Cardiac septum (tissue), 1 donor: ENCODE measurements at places on chromosomes 1 and 21. TPM values are rescaled to one million over a fixed set of nuclear protein-coding genes. Genes with fewer than 3 reads are reported as not detected.

GRCh38 chr21:27772816-27773215, 805.9 kb upstream of the ADAMTS5 start:
- DNase-seq, result no peak

DNA sequence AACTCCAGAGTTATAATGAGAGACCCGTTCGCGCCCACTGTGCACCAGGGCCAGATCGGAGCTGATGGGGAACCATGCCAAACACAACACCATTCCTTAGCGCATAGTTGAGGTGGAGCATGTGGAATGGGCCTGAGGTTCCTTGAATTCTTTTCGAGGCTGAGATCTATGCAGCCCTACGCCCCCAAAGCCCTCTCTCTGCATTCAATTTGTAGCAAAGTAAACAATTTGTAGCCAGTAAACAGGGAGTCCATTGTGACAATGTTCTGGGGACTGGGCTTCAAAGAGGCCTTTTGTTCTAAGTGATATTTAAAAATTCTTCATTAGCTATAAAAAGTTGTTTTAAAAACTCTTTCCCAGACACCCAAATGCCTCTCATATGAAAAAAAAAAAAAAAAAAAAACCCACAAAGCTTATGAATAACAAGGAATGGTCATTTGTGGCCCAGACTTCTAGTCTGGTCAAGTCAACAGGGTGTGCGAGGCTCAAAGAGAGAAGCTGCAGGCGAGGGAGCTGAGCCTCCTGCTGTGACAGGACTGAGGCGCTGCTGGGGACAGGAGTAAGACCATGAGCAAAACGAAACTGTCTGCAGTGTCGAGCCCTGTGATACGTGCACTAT, 30.6 kb upstream of the KCNE2 start:
- no peak for DNase-seq

KIF26B gene
- total RNA-seq, result 1.1 TPM

DNA sequence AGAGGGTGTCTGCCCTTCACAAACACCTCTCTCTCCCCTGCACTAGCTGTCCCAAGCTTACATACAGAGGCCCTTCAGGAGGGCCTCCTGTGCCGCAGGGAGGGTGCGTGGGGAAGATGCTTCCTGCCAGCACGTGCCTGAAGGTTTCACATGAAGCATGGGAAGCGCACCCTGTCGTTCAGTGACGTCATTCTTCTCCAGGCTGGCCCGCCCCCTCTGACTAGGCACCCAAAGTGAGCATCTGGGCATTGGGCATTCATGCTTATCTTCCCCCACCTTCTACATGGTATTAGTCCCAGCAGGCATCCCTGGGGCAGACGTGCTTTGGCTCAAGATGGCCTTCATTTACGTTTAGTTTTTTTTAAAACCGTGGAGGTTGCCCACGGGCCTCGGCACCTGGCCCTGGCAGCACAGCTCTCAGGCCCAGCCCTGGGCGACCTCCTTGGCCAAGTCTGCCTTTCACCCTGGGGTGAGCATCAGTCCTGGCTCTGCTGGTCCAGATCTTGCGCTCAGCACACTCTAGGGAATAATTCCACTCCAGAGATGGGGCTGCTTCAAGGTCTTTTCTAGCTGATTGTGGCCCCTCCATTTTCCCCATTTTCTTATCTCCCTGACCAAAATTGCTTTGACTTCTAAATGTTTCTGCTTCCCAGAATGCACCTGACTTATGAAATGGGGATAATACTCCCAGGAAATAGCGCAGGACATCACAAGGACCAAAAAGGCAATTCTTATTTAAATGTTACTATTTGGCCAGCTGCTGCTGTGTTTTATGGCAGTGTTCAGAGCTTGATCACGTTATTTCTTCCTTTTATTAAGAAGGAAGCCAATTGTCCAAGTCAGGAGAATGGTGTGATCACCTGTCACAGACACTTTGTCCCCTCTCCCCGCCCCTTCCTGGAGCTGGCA, 6.1 kb downstream of the NPPA start:
- no peak for DNase-seq

- no peak for DNase-seq
Measured at GRCh38 chr1:206744683-206745082, 25.9 kb upstream of the IL19 start.

HSD3B2 gene
- total RNA-seq, result not detected

PFDN2 gene
- 43.1 TPM for total RNA-seq

CYP2J2 gene
- total RNA-seq, result 160 TPM

COL11A1 gene
- total RNA-seq, result 0.13 TPM

DNA sequence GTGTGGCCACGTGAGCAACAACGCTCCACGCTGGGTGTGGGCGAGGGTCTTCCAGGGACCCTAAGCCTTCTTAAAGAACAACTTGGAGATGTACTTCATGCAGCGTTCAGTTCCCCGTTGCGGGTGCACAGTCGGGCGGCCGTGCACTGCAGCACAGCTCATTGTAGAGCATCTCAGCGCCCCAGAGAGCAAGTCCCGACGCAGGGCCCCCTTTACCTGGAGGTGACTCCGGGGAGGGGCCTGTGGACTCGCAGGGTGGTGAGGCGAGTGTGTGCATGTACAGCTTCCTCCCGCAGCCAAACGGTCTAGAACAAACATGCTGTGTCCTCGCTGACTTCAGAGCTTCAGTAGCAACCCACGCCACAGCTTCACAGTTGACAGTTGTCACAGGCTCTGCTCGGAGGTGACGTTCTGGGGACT, 19.5 kb downstream of the RRP1 start:
- no peak for DNase-seq

CBR3 gene
- 2.1 TPM for total RNA-seq

- DNase-seq, result no peak
Measured at GRCh38 chr1:41390166-41390565, 28.9 kb downstream of the FOXO6 start.

C1orf94 gene
- total RNA-seq, result not detected

OR2L8 gene
- not detected for total RNA-seq

SPRR3 gene
- total RNA-seq, result not detected

GRCh38 chr1:9942399-9942938, 722 bp downstream of the LZIC start:
- DNase-seq, result no peak

GRCh38 chr1:25780318-25781129, 19.5 kb upstream of the SELENON start:
- DNase-seq, result no peak

GRCh38 chr21:43939443-43940328, 72.4 kb upstream of the TRAPPC10 start:
- DNase-seq, result no peak

- no peak for DNase-seq
Measured at GRCh38 chr1:99886841-99887240, 36.7 kb downstream of the AGL start.

GRCh38 chr1:238772322-238772721, 614.0 kb upstream of the CHRM3 start:
- no peak for DNase-seq

DNA sequence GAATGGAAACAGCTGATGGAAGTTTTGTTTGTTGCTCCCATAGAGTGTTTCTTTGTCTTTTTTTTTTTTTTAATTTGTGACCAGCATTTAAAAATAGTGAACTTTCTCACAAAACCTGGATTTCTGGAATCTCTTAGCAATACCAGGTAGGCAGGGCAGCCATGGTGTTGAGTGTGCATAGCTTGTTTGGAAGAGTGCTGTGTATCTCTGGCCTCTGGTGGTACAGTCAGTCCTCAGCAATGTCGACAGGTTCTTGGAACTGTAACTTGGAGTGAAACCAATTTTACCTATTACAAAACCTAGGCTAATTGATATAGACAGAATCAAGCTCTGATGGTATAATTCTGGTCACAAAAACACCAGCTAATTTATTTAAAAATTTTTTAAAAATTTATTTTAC, 6.7 kb downstream of the AADACL3 start:
- DNase-seq, result no peak

DNA sequence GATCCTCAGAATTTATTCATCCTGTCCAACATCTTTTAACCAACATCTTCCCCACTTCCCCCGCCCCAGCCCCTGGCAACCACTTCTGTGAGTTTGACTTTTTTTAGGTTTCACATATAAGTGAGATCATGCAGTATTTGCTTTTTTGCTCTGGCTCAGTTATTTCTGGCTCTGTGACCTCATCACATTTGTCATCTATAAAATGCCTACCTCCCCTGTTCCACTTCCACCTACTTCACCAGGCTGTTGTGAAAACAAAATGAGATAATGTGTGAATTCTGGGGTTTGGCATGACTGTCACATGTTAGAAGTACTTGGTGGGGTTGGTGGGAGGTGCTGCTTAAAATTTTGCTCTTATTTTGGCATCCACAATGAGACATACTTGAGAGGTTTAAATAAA, 18.4 kb downstream of the HHAT start:
- DNase-seq, result no peak

DNA sequence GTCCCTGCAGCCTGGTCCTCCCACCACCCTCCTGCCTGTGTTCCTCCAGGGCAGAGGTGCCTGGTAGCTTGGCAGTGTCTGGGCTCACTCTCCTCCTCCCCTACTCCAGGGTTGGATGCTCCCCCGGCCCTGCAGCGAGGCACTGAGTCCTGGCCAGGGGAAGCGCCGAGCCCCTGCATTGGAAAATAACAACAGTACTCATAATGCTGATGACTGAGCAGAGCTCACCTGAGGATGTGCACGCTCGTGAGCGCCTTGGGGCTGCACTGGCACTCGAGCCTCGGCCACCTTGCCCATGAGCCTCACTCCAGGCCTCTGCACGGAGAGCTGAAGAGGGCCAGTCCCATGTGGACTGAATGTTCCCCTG, 6.0 kb upstream of the ACTRT2 start:
- no peak for DNase-seq

- no peak for DNase-seq
Measured at GRCh38 chr1:2190491-2190976, 4.0 kb downstream of the FAAP20 start.

GCSAML gene
- not detected for total RNA-seq

- no peak for DNase-seq
Measured at GRCh38 chr21:31124010-31124409, 85.7 kb upstream of the KRTAP19-8 start.

PCBP3 gene
- 4.9 TPM for total RNA-seq

GRCh38 chr1:224339442-224340033, 9.6 kb upstream of the NVL start:
- no peak for DNase-seq

GRCh38 chr1:74641876-74642275, 31.7 kb downstream of the ERICH3 start:
- no peak for DNase-seq

ACTA1 gene
- total RNA-seq, result 14,709 TPM

GRCh38 chr1:59485949-59486348, 189.1 kb downstream of the FGGY start:
- no peak for DNase-seq

DNA sequence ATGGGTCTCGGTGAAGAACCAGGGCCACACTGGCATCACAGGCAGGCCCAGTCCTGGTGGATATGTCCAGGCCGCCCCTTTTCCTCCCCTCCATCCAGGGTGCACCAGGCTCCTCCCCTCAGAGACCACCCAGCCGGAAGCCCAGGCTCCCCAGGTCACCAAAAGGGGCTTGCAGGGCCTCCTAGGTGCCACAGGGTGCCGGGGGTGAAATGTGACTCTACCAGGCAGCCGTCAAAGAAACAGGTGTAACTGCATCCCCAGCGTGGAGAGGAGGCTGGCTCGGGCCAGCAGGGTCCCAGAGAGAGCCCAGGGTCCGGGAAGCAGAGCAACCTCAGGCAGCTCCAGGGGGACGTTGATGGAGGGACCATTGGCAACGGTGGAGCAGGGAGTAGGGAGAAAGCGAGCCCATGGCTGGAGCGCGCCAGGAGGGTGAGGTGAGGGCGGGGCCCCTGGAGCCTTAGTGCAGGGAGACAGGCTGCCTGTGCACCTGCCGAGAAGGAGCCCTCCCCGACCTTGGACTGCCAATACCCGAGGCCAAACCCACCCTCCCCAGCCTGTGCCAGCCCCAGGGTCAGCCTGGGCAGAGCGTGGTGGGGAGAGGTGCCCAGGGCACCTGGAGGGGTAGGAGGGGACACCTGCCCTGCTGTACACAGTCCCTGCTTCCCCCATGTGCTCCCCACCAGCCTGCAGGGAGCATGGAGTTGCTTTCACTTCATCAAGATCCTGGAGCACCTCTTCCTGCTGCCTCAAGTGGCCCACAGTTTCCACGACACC, 48.3 kb upstream of the POFUT2 start:
- no peak for DNase-seq

TRAPPC10 gene
- 22.2 TPM for total RNA-seq

SEC16B gene
- total RNA-seq, result 1.3 TPM

HCN3 gene
- total RNA-seq, result 2.2 TPM

DCST1 gene
- total RNA-seq, result not detected

DNA sequence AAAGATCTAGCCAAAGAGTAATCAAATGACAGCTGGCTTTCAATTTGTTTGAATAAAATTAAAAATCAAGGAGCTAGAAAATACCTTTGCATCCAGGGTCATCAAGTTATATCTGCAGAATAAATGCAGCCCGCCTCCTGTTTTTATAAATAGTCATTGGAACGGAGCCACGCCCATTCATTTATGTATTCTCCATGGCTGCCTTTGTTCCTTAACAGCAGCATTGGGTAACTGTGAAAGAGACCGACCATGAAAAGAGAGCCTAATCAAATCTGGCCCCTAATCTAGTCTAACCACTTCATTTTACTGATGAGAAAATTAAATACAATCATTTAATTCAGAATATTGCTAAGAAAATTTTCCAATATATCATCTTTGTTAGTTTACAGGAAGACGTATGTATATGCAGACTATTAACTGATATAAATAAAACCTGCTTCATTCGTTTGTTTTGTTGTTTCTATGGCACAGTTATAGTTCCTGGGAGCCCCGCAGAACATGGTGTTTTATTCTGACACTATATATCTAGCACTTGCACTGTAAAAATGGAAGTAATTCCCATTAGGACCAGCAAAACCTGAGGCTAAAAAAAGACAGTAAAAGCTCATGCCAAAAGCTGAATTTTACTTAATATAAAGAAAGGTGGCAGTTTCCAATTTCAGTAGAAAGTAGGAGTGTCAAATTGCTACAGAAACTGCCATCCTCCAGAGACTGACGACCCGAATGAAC, 111.8 kb upstream of the PALMD start:
- no peak for DNase-seq

TMPRSS15 gene
- total RNA-seq, result not detected

CD2 gene
- 0.75 TPM for total RNA-seq
